CD4-positive, alpha-beta T cell treated with Interleukin-15 for 4 hours (primary cell): ENCODE measurements at places on chromosomes 2 and 18.
A peak's percentile ranks its signal among the peaks of the same experiment; 100 is the strongest.

GRCh38 chr2:237500681-237501424 lies 13.8 kb downstream of the MLPH start:
- DNase-seq: no peak

GRCh38 chr2:186348200-186348599 lies 137.9 kb upstream of the ZC3H15 start:
- no peak for DNase-seq

DNA sequence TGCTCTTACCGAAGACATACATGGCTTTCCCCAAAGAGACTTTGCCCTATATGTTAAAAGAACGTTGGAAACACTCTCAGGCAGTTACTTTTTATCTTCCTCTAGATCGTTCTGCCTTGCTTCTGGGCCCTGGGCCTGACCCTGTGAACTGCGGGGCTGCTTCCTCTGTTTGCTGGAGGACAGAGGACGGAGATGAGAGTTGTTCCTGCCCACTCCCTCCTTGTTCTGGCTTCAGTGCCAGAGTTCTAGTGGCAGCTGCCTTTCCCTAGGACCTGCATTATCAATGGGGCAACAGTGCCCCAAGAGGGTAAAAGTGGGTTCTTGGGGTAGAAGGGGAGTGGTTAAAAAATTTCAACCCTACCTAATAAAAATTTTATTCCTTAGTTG lies 6.5 kb upstream of the FN1 start:
- no peak for DNase-seq

- no peak for DNase-seq
Measured at GRCh38 chr2:176642074-176642473, 372.8 kb downstream of the MTX2 start.

DNA sequence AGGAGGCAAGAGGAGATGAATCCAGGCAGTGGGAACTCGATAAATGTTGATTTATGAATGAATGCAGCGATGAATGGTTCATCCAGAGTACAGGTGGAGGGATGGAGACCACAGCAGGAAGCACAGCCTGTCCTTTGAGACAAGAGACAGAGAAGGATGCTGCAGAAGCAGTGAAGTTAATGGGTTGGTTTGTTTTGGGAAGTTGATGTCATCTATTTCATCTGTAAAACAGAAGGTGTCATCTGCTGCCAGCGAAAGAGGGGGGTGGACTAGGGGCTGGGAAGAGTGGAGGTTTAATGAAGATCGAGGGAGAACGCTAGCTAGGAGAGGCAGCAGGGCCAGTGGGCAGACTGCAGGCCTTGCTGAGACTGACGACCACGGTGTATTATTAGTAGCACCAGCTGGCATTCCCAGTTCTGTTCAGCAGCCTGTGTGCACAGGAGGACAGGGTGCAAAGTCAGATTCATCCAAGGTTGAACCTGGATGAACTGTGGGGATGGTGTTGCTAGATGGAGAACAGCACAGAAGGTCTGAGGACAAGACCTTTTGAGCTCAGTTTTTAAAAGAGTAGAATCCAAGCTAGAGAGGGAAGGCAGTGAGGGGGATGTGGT lies 120.3 kb upstream of the CAPN13 start:
- no peak for DNase-seq

DNA sequence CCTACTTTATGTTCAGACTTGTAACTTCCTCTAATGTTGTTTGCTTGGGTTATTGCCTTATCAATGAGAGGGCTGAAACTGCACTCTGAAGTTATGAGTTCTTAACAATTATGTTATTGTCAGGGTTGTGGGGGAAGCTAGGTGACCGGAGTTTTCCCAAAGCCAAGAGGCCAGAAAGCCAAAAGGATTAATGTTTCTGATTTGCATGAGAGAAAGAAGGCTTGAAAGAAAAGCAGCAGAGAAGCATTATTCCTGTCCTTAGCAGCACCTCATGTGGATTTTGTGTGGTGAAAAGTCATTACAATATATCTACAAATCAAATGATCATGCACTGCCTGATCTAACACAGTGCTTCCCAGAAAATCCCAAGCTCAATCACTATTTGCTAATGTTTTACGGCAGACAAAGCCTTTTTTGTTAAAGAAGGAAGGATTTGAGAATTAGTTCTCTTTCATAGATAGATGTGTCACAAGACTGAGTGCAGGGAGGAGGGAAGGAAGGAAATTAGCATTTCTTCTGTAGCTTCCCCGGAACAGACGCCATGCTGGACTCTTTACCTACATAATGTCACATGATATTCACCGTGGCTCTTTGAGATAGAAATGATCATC lies 203.2 kb downstream of the ALK start:
- no peak for DNase-seq

DNA sequence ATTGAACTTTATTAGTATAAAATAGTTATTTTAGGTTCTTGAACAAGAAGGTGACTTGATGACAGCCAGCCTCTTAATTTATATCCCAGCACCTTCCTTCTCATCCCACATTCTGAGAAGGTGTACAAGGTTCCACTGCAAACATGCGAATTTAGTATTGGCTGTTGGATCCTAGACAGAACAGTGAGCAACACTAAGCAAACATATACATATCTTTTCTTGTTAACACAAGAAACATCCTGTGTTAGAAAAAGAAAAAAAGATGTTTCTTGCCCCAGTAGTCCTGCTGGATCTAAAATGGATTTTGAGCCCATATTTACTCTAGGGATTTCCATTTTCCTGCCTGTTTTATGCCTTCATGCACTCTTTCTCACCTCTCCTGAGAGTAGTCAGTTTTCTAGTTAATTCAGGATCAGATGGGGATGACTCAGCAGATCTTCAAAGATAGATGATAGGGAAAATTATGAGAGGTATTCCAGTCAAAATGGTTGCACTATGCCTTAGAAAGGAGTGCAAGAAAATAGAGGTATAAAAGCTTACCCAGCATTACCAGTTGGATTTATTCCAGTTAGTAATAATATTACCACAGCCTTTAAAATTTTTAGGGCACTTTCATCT lies 336.5 kb downstream of the MEIS1 start:
- DNase-seq: no peak

GRCh38 chr2:234702731-234703225 lies 205.9 kb upstream of the ARL4C start:
- DNase-seq: no peak

GRCh38 chr2:32937602-32938448 lies 8.9 kb upstream of the LTBP1 start:
- DNase-seq: no peak

GRCh38 chr2:27351802-27352598 lies 4.6 kb downstream of the GTF3C2 start:
- DNase-seq: peak; percentile 11

DNA sequence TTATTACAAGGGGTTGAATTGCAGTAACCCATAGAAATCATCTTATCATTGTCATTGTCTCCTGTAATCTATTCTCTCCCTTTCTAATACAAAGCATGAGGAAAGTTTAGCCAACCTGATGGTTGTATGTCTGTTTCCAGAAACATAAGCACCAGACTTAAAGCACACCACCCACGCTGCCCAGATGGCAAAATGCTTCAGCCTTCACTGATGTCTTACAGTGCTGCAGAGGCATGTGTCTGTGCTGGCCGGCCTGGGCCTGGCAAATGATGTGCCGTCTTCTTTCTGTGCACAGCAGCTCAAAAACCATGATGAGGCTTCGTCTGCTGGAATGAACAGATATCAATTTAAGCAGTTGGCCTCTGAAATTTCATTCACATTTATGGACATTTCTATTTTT lies 443.0 kb upstream of the RGPD4 start:
- DNase-seq: no peak

GRCh38 chr2:106991866-106992265 lies 105.9 kb upstream of the ST6GAL2 start:
- DNase-seq: no peak

DNA sequence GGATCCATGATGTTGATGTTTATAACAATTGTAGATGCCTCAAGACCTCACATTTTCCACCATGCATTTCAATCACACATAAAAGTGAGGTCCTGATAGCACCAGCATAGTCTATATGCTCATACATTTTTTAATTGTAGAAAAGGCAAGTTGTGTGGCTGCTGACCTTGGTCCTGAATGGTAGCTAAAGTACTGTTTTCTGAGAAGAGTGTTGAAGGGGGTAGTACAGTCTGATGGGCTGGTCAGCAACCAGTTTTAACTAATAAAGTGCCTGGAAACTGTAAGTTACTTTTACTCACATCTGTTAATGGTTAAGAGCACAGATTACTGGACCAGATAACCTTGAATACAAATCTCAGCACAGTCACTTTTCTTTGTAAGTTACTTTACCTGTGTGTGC lies 15.9 kb downstream of the ZNF638 start:
- no peak for DNase-seq

DNA sequence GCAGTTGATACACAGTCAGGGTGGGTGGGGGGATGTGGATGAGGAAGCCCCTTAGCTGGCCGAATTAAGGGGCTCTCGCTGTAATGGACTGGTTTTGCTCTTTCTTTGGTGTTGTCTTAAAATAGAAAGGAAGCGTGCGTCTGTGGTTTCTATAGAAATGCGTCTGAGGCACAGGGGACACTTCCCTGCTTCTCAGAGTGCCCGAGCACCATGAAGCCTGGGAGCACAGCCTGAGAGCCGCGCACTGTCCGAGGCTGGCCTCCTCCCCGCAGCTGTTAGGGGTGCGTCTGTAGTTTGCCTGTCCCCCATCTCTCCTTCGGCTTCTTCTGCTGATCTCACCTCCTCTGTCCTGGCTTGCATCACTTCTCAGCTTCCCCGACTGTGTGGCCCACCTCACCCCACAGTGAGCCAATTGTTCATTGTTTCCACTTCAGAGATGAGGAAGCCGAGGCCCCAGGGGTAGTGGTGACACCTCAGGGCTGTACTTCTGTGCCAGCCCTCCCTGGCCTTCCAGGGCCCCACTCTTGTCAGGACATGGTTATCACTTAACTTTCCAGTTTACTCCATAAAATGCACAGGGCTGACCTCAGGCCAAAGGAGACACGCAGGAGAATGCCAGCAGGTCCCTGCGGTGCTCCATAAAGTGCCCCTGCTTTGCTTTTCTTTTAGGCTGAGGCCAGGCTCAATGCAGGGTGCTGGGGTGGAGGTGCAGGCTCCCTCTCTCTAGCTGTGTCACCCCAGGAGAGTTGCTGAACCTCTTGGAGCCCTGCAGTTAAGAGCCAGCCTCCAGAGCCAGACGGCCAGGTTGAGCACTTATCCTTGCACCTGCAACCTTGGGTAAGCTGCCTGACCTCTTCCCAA lies 210.6 kb downstream of the SEPTIN10 start:
- no peak for DNase-seq

GRCh38 chr2:24453379-24454073 lies 37.5 kb upstream of the NCOA1 start:
- DNase-seq: no peak
